ENCODE measurements at places on chromosomes 6 and 20. TPM values are rescaled to one million over a fixed set of nuclear protein-coding genes. Genes with fewer than 3 reads are reported as not detected.

DNA sequence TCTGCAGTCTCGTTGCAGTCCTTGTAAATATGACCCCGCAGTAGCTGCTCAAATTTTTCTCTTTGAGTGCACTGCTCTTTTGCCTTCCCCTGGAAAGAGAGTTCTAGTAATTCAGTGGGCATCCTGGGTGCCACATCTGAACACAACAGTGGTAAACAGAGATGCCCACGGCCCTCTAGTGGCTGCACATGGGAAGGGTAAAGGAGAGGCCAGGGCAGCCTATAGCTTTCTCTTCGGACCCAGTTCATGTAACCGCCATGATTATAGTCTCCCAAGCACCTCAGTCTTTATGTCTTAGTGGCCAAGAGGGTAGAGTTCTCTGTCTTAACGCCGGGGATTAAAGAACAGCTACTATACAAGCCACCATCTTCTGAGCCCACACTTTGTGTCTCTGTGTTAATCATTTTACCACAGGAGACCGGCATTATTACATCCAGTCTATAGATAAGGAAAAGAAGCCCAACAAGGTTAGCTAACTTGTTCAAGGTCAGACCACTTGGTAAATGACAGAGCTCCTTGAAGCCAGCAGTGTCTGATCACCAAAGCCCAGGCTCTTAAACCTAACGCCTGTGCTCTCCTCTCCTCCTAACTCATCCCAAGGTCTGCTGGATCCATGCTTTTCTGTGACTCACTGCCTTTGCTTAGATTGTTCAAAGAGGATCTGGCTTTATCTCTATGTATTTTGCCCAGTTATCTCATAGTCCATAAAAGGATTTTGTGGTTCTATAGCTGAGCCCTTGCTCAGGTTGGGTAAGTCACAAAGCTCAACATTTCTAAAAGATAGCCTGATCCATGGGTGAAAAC, 81.8 kb downstream of the ISM1 start:
- DNase-seq: no peak

DNA sequence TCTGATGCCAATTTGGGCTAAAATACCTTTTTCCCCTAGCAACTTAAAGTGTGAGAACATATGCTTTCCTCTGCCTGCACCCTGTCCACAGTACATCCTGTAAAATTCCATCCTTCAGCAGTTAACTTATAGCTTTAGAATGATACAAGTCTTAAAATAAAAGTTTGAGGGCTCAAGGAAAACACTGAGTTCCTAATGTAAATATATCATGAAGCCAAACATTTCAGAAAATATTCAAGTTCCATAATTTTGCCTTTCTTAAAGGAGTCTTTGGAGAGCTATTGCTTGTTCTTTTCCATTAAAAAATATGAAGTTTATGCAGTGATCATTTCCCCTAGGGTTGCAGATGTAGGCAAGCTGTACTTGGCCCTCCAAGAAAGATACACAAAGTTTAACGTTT, 303.8 kb downstream of the COL12A1 start:
- no peak for DNase-seq

Gene RCAN2
- total RNA-seq: 5.7 TPM

Gene TRAPPC3L
- 0.34 TPM for total RNA-seq
